Left renal pelvis (tissue), 4 donors: ENCODE measurements at places on chromosomes 16 and 17. TPM values are rescaled to one million over a fixed set of nuclear protein-coding genes. Genes with fewer than 3 reads are reported as not detected.

The GSDMA gene
- 1.7 TPM for polyA plus RNA-seq

The CACNG3 gene
- polyA plus RNA-seq: not detected

GRCh38 chr17:78793968-78794367 is 11.9 kb upstream of the CYTH1 start:
- DNase-seq: no peak

The ZFP90 gene
- 38.4 TPM for polyA plus RNA-seq

DNA sequence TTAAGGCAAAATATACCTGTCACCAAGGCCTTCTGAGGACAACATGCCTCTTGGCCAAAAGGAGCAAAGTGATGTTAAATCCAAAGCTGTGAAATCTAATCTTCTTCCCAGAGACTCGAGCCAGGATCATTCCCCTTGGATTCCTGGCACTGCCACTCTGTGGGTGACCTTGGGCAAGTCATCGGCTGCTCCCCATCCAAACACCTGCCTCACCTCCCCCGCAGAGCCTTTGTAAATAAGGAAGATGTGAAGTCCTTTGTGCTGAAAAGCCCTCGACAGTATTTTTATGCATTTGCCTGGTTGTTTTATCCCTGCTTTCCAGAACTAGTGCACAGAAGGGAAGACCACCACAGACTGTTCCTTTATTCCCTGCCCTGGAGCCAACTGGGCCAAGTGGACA is 5.4 kb upstream of the CEP295NL start:
- no peak for DNase-seq

- no peak for DNase-seq
Observed at GRCh38 chr16:66364117-66364958, 2.2 kb upstream of the CDH5 start.

DNA sequence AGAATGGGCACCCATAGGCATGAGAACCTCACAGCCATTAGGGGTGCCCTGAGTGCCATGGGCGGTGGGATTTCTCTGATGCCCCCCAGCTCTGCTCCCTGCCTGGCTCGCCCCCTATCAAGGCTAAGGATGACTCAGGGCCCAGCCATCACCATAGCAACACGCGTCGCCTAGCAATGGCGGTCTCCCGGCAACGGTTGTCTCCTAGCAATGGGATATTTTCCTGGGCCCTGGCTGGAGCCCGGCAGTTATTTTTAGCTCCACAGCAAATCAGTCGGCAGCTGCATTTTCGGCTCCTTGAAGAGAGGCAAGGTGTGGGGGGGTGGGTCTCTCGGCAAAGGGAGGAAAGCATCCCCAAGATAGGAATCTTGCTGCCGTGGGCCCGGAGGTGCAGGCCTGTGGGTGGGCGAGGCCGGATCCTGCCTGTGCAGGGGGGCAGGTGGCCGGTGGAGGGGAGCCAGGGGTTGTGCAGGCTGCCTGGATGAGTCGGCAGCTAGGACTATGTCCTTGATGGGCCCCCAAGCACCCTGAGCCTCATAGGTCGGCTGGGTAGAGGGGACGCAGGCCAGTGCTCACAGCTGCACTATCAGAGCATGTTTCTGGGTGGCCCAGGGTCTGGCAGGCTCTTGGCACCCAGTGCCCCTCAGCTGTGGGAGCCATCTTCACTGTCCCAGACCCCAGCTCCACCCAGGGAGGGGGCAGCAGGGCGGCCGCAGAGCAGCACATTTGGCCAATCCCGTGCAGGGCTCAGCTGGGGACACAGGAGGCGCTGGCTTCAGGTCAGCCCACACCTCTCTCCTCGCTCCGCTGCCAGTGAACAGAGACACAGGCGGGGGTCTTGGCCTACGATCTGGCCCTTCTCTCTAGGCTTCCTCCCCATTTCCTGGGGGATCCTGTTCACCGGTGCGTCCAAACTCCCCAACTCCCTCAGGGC is 4.2 kb upstream of the FBXL16 start:
- no peak for DNase-seq

DNA sequence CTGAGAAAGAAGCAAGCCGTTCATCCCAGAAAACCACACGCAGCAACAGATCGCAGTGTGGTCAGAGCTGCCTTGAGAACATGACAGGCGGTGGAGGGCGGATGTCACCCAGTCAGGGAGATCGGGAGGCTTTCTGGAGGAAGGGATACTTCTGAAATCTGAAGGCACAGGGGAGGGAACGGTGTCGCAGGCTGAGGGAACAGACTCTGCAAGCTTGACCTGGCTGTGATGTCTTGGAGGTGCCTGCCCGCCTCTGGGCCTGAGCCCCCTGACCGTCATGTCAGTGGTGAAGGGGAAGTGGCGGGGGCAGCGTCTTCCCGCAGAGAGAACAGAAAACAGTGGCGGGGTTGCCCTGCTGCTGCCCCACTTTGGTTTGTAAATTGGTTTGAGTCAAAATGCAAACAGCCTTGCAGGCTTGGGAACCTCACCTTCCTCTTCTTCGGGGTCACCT is 8.1 kb upstream of the ATP2A3 start:
- DNase-seq: no peak

DNA sequence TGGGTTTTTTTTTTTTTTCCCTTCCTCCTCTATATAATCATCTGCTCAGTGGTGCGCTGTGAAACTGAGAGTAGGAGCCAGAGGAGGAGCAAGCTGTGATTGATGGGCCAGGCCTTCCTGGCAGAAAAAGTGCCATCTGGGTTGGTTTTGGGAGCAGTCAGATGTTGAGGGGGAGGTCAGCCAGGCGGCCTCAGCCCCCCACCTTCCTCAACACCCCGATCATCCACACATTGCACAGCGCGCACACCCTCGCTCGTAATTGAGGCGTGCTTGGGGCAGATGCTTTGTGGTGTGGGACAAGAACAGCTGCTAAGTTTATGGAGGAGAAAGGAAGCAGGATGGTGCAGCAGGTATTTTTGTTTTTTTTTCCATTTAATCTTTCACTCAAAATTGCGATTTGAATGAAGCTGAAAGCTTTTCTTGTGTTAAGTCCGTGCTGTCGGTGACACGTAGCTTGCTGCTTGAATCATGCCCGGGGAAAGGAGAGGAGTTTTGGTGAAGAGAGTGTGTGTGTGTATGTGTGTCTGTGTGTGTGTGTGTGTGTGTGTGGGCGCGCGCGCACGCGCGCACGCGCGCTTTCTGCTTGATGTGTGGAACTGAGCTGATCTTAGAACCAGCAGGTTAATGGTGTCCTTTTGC is 177.4 kb downstream of the RBFOX1 start:
- DNase-seq: no peak

- DNase-seq: no peak
Observed at GRCh38 chr16:23436951-23437350, 16.0 kb downstream of the COG7 start.

- no peak for DNase-seq
Observed at GRCh38 chr16:85983606-85984230, 84.8 kb downstream of the IRF8 start.

- DNase-seq: no peak
Observed at GRCh38 chr17:48734333-48735061, 5.9 kb upstream of the HOXB13 start.

DNA sequence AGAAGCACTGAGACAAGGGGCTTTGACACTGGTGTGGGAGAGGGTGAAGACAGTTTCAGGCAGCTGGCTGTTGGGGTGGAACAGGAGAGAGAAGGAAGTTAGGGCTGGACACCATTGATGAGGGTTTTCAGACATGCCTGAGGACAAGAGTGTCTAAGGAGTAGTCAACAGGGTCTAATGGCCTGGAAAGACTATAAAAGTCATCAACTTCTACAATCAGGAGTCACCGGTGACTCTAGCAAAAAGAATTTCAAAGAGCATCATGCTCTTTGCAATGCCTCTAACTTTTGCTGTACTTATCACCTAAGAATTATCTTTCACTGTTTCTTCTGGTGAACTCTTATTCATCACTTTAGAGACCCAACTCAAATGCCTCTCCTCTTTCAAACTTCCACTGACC is 213.9 kb downstream of the C16orf78 start:
- DNase-seq: no peak

The PIRT gene
- polyA plus RNA-seq: 0.66 TPM

- no peak for DNase-seq
Observed at GRCh38 chr17:29563816-29564215, 3.0 kb downstream of the ABHD15 start.

GRCh38 chr17:80856863-80857755 is 134.5 kb upstream of the CHMP6 start:
- DNase-seq: no peak

DNA sequence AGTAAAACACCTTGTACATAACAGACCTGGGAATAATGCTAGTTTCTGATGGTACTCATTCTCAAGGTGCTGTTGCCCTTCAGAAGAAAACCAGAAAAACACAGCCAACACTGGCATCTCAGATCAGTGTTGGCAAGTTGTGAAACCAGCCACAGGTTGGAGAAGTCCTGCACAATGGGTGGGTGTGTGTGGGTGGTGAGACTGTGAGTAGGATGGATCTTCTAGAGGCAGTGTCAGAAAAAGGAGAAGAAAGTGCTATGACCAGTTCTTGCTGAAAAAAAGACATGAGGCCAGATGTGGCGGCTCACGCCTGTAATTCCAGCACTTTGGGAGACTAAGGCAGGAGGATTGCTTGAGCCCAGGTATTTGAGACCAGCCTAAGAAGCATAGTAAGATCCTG is 35.2 kb upstream of the SMIM36 start:
- DNase-seq: no peak

DNA sequence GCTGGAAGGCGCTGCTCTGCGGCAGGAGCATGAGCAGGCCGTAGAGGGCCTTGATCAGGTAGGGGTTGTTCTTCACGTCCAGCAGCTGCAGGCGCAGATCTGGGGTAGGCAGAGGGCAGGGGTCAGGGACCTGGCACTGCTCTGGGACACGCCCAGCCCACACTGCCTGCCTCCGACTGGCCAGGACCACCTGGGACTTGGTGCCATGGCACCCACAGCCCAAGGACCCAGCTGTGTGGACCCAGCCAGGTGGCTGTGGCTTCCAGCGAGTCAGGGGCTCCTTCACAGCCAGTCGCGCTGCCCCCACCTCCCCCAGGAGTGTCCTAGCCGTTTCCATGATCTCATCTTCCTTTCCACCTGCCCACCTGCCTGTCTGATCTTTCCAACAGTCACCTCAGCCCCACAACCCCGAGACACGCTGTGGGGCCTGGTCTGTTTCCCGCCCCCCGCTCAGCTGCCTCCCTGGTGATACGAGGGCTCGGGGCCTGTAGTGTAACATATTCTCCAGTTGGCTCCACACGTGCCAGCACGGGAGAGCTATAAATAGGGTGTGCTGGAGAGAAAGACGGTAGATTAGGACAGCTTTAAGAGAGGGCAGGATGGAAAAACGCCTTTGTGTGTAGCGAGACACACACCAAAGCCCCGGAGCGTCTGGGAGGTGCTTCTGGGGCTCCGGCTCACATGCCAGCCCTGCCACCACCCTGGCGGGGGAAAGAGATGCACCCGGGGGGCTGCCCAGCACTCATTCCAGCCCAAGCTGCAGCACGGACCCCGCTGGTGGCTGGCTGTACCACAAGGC is 7.2 kb upstream of the MTSS2 start:
- DNase-seq: no peak

The USB1 gene
- 22.6 TPM for polyA plus RNA-seq

- no peak for DNase-seq
Observed at GRCh38 chr17:37107406-37108083, 158.8 kb downstream of the AATF start.

DNA sequence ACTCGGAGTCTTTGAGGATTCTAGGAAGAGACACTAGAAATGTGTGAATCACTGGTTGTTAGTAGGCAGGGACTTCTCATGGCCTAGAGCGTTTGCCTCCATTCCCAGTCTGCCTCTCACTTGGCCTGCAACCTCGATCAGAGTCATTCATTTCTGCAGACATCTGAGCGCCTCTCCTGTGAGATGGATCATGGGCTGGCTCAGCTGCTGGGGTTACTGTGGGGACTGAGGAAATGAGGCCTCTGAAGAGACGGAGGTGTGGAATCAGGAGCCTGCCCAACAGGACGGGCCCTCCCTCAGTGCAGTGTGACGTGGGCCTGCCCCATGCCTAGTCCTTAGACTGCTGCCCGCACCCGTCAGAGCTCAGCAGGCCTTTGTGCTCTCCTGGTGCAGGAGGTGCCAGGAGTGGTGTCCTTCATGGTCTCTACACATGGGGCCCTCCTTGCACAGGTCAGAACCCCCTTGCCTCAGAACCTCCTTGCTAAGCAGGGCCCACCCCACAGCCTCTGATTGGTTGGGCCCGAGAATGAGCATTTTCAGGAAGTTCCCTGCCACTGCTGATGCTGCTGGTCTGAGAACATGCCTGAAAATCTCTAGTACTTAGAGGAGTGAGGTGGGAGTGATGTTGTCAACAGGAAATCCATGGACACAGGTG is 99.4 kb downstream of the NPIPB11 start:
- no peak for DNase-seq

DNA sequence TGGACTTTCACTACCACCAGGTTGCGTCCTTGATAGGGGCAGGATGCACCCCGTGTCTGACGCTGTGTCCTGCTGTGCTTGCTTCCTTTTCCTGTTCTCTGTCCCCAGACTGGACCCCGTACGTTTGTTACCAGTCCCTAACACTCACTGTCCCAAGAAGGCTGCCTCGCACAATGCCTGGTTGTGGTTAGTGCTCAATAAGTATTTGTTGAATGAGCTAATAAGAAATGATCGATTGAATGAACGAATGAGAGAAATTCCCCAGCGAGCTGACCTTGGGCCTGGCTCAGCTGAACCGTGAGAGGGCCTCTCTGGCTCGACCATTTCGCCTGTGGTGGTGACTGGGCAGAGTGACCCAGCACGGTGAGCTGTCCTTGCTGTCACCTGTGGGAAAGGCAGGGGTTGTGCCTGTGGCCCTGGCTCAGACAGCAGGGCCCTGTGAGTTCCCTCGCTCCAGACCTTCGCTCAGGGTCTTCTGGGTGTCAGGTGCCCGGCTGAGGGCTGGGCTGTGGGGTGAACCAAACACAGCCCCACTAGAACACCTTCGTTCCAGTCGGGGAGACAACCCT is 20.9 kb downstream of the CMIP start:
- DNase-seq: no peak

The USP6 gene
- 12.2 TPM for polyA plus RNA-seq

- DNase-seq: no peak
Observed at GRCh38 chr17:82891911-82892310, 52.1 kb upstream of the ZNF750 start.

- DNase-seq: no peak
Observed at GRCh38 chr17:79441356-79442160, 169.3 kb downstream of the RBFOX3 start.

The DPEP1 gene
- polyA plus RNA-seq: 3.8 TPM

The CALB2 gene
- polyA plus RNA-seq: 0.37 TPM

- no peak for DNase-seq
Observed at GRCh38 chr17:39118674-39119419, 32.6 kb downstream of the PLXDC1 start.

GRCh38 chr17:76545918-76546555 is 6.2 kb downstream of the PRCD start:
- no peak for DNase-seq

DNA sequence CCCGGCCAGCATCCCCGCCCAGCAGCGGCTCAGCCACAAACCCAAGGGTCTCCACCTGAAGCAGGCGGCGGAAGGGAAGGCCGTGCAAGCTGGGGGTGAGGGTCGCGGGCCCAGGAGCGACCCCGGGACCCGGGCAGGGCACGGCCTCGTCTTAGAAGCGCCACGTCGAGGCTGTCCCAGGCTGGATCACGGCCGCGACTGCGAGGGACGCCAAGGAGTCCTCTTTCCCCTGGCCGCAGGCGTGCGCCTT is 538 bp upstream of the CCNF start:
- no peak for DNase-seq
